ENCODE measurements at places on chromosomes 6 and 20.
A peak's percentile ranks its signal among the peaks of the same experiment; 100 is the strongest.

DNA sequence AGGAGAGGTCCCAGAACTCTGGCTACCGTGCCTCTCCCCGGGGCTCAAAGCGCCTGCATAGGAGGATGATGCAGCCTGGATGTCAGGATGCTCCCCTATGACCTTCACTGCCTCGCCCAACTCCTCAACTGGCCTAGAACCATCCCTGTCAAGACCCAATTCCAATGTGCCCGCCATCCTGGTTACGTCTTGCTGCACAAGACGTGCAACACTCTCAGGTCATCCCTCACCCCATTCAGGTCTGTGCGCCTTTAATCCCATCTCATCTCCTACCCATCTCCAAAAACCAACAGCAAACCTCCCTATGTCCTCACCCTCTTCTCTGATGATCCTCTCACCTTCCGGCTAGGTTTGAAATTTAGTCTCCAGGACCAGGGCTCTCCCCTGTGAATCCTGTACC is 3.5 kb downstream of the SFT2D1 start:
- DNase-seq = no peak

DNA sequence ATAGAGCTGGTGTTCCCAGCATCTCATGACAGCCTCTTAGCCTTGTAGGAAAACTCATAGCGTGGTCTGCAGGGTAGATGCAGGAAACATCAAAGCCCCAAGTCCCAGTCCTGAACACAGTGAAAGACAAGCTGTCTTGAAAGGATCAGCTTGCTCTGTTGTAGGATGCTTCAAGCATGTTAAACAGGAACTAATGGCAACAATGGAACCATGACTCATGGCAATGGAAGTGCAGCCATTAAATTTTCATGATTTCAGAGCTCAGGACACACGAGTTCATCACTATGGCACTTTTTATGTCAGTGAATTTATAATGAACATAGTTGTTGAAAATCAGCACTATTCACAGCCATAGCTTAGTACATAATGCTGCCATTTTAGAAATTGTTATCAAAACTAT is 367.7 kb downstream of the KIF16B start:
- DNase-seq = no peak

- peak; percentile 41 for DNase-seq
Observed at GRCh38 chr6:26026833-26027490, 60.3 kb upstream of the HFE start.

DNA sequence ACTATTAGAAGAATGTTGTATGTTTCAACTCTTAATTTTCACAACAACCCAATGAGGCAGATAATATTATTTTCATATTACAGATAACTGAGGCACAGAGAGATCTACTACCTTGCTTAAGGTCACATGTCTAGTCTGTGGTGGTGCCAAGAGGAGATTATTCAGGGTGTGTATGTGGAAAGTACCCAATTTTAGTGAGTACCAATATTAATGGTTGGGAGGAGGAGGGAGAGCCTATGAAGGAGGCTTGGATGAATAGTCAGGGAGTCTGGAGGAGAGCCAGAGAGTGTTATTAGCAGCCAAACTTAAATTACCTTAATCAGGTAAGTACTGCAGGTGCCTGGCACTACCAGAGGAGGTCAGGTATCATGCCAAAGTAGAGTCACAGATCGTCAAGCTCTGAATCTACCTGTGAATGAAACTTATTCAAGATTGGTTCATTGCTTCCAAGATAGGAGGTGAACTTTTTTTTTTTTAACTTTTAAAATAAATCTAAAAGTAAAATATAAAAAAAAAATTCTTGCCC is 10.9 kb upstream of the CALHM6 start:
- no peak for DNase-seq

- no peak for DNase-seq
Observed at GRCh38 chr20:41178904-41179432, 41.6 kb downstream of the PLCG1 start.

- DNase-seq = no peak
Observed at GRCh38 chr6:41257369-41258195, 28.9 kb downstream of the TREM1 start.

DNA sequence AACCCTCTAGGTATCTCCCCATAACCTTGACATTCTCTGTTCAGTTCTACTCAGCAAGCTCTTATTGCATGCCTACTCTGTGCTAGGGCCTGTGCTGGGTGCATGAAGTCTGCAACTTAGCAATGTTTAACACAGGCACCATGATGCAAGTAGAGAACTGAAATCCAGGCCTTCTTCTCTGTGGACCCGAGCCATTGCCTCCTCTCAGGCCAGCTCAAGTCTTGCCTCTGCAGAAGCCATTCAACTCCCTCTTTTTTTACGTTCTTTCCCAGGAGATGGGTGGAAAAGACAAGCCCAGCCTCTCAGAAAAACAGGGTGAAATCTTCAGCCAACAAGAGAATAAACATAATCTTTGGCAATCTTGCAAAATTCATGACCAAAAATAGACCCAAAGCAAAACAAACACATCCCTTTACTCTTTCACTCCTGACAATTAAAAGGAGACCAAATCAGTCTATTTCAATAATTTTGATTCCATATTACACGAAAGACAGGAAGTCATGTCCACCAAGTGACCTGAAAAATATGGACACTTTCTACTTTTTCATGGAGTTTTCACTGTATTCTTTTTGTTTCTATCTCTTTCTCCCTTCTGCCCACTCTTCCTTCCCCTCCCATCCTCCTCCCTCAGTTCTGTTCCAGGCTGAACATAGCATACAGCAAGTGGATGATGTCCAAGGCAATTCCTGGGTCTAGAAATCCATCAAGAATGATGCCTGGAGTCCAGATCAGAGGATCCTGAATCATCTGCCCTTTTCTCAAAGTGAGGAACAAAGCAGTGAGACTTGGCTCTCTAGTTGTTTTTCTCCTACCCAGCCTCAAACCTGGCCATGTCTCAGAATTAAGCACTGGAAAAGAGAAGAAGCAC is 45.4 kb upstream of the MOCS1 start:
- no peak for DNase-seq

DNA sequence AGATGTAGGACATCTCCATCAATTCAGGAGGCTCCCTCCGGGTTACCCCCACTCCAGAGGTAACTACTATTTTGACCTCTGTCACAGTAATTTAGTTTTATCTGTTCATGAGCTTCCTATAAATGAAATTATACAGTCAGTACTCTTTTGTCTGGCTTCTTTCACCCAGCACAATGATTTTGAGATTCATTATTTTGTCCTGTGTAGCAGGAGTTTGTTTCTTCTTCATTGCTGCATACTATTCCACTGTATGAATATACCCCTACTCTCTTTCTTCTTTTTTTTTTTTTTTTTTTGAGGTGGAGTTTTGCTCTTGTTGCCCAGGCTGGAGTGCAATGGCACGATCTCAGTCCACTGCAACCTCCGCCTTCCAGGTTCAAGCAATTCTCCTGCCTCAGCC is 11.8 kb upstream of the AP5S1 start:
- no peak for DNase-seq

- DNase-seq = no peak
Observed at GRCh38 chr6:135884136-135884535, 32.6 kb downstream of the PDE7B start.

DNA sequence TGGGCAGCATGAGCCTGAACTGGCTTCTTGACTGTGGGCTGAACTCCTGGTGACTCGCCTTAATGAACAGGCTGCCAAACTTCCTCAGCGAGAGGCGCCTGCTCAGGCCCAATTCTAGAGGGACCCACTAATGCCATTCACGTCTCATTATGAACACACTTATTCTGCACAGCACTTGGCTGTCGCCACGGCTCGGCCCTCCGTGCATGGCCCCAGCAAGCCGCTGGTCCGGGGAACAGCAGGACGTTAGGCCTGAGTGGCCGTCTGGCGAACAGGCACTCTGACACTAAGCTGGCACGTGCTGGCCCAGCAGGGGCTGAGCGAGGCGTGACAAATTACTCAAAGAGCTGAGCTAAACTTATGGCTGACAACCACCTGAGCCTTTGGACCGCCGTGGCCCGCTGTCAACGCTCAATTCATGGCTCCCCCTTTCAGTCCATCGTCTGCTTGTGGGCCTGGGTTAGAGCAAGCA is 45.9 kb downstream of the INSM1 start:
- DNase-seq = no peak

DNA sequence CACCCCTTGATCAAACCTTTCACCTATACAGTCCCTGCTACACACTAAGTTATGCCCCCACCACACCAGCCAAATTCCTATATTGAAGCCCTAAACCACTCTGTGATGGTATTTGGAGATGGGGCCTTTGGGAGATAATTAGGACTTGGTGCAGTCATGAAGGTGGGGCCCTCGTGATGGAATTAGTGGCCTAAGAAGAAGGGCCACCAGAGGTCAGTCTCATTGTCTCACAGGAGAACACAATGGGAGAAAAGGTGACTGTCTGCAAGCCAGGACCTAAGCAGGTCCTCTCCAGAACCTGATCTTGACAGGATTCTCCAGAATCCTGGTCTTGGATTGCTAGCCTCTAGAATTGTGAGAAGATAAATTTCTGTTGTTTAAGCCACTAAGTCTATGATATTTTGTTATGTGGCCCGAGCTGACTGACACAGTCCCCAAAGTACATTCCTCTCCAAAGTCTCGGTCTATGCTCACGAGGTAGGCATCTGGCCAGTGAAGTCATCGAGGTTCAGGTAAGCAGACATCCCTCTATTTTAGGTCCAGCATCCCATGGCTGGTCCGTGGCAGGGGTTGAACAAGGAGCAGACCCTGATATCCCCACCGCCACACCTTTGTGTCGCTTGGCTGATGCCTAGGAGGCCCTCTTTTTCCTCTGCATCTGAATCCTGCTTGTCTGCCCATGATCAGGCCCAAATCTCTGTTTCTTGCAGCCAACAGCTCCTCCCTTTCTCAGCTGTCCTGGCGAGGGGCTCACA is 138.9 kb downstream of the NFATC2 start:
- DNase-seq = no peak

DNA sequence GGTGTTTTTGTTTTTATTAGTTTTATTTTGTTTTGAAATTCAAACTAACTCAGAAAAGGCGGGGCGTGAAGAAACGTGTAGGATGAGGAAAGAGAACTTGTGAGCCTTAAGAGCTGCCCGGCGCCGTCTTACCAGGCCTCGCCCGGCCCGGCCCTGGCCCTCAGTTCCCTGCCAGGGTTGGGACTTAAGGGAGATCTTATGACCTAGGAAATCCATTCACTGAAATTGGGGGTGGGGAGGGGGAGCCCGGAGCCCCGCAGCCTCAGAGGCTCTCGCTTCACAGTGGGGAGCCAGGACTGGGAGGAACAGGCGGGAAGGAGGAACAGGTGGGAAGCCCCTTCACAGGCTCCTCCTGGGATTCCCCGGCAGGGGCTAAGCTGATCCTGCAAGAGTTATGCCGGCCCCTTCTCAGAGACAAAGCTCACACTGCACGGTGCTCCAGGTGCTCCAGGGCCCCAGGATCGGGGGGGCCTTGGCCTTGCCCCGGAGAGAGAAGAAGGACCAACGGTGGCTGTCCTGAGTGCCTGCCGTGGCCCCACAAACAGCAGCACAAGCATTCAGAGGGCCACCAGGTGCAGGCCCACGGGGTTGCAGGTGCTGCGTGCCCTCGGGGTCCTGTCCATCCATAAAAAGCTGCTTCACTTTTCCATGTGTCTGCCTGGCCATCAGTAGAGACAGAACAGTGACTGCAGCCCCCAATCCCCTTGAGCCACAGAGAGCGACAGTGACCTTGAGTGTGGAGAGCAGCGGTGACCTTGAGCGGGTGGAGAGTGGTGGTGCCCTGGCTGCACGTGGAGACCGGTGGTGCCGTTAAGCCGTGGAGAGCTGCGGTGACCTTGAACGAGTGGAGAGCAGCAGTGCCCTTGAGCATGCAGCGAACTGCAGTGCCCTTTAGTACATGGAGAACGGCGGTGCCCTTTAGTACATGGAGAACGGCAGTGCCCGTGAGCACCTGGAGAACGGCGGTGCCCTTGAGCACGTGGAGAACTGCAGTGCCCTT is 152.7 kb downstream of the DLL1 start:
- no peak for DNase-seq

GRCh38 chr6:72212686-72213085 is 326.3 kb downstream of the RIMS1 start:
- no peak for DNase-seq

All from A549 (cell line).